ENCODE measurements at places on chromosomes 6 and 20.

- DNase-seq, result no peak
Measured at GRCh38 chr20:11266571-11266970, 592.8 kb upstream of the JAG1 start.

DNA sequence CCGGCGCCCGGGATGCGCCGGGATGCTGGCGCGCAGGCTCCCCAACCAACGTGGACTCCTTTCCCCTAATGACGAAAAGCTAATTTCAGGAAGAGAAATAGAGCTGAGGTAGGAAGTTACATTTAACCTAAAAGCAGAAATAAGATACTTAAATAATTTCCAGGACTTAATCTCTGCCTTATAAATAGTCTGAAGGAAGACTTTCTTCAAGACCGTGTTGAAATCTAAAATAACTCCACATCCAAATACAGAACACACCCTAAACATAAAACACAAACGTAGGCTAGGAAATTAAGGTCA lies 1.3 kb downstream of the ASF1A start:
- peak; percentile 49 for DNase-seq

DNA sequence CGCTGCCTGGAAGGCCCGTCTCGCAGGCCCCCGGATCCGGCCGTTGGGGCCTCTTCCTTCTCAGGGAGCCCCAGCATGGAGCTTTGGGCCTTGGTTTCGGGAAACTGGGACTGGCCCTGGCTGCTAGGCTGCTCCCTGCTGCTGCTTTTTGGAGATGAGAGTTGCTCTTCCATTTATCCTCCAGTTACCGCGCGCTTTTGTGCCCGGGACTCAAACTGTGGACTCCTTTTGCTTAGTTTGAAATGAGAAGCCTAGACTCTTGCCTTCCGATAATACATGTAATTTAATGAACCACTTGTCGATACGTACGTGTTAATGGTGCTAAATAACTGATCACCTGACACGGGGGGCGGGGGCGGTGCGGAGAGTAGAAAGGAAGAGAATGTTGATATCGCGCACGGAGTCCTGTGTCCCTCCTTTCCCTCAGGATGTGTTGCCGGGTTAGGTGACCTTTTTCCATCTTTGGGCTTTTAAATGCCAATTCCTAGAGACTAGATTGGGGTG lies 968 bp downstream of the PHF3 start:
- peak; percentile 77 for DNase-seq

DNA sequence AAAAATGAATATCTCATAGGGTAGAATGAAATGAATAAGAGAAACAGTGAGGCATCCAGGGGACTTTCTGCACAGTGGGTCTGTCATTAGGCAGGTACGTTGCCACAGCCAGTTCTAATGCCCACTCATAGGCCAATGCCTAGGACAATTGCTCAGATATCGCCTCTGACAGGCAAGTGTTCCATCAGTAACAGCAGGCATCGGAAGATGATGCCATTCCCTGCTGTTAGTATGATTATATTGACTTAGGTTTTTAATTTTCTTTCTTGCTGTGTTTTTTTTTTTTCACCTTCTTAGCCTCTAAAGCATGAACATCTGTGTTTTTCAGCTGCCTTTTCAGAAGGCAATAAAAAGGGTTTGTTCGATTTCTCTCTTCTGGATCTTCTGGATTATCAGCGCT lies 90.7 kb downstream of the PRL start:
- no peak for DNase-seq

DNA sequence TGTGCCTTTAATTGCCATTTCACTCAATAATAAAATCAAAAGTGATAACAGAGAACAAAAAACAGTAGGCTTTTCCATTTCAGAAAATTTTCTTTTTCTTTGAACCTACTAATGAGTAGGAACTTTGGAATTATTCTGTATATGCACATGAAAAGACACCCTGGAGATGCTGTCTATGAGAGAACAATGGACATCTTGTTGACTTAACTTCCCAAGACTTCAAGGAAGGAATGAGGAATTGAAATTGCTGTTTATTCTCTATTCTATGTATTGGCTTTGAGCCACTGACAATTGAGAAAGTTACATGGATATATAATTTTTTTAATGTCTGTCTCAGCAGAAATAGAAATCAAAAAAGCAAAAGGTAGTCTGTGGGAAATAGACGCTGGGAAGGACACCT lies 98.6 kb upstream of the PCSK2 start:
- no peak for DNase-seq

- DNase-seq, result no peak
Measured at GRCh38 chr20:46270977-46271744, 37.1 kb downstream of the CDH22 start.

- no peak for DNase-seq
Measured at GRCh38 chr6:41748542-41748941, 1.3 kb upstream of the PGC start.

DNA sequence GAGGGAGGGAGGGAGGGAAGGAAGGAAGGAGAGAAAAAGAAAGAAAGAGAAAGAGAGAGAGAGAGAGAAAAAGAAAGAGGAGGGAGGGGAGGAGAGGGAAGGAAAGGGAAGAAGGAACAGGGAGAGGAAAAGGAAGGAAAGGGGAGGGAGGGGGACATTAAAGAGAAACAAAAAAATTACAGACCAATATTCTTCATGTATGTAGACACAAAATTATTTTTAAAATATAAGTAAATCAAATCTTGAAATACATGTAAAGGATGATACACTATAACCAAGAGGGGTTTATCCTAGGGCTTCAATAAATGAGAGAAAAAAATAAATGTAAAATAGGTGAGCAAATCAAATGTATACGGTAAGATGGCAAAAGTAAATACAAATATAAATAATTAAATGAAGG lies 71.2 kb upstream of the TMEM244 start:
- no peak for DNase-seq

DNA sequence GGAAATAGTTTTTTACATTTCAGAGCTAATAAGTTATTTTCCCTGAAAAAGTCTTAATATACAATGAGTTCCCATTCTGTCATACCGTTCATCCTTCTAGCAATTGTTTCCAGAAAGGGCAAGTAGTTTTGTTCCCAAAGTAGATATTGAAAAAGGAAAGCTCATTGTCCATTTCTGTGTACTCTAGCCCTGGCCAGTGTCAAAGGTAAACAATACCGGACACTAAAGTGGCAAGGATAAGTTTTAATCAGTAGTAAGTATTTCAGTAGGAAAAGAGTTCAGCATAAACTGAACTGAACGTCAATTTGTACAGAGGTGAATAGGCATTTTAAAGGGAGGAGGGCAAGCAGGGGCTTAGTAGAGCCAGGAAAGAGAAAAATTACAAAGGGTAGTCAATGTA lies 43.5 kb upstream of the CALHM6 start:
- no peak for DNase-seq

GRCh38 chr6:166450167-166450873 lies 67.6 kb upstream of the MPC1 start:
- no peak for DNase-seq

- no peak for DNase-seq
Measured at GRCh38 chr20:42255821-42256220, 637.6 kb upstream of the CHD6 start.

GRCh38 chr6:142950291-142950690 lies 5.3 kb upstream of the HIVEP2 start:
- no peak for DNase-seq

- DNase-seq, result no peak
Measured at GRCh38 chr6:30761791-30762429, 17.6 kb upstream of the IER3 start.

GRCh38 chr6:11999246-11999645 lies 12.9 kb upstream of the HIVEP1 start:
- no peak for DNase-seq

DNA sequence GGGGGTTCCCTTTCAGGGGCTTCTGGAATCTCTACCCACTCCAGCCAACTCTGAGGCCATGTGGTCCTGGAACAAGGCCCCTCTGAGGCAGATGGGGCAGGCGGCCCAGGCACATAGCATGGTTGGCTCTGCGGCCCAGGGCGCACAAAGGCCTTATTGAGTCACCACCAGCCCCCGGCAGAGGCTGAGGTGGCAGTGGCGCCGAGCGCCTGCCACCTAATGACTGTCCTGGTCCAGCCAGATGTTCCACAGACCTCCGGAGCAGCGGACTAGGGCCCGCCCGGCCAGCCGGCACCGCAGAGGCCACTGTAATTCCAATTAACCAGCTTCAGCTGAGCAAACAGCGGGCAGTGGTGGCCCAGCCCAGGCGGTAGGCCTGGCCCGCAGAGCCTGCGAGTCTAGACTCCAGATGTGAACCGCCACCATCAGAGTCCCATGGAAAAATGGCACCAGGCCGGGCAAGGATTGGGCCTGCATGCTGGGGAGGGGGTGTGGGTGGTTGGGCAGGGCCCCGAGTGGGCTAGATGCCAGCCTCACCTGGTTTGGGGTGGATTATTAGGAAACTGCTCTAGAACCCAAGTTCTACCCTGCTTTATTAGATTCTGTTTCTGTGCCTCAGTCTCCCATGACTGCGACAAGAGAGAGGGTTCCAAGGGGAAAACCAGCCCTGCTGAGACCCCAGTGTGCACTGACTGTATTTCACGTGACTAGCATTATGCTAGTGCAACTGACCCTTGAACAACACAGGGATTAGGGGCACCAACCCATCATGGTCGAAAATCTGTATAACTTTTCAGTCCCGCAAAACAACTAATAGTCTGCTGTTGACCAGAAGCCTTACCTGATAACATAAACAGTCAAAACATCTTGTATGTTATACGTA lies 34.1 kb upstream of the ID1 start:
- DNase-seq, result no peak

- DNase-seq, result no peak
Measured at GRCh38 chr20:6768228-6769140, 998 bp downstream of the BMP2 start.

GRCh38 chr6:36038120-36038876 lies 10.7 kb downstream of the MAPK14 start:
- DNase-seq, result no peak

- DNase-seq, result peak; percentile 38
Measured at GRCh38 chr6:157761331-157761921, 61.6 kb upstream of the SNX9 start.

DNA sequence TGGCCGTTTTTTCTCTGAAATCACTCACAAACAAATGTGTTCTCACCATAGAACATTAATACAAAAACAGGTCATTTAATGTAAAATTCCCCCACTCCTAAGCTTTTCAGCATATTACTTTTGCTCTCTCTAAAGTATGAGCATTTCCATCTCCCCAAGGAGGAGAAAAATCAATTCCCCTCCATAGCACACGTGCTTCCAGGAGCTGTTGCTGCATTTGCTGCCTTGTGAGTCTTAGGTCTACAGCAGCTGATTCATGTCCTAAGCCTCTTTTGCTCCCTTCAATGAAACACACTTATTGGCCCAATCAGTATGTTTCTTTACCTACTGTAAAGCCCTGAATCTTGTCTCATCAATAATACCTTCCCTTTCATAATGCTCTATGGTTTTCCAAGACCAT lies 6.4 kb upstream of the COL9A1 start:
- DNase-seq, result no peak

- no peak for DNase-seq
Measured at GRCh38 chr6:19752746-19753145, 84.4 kb upstream of the ID4 start.

DNA sequence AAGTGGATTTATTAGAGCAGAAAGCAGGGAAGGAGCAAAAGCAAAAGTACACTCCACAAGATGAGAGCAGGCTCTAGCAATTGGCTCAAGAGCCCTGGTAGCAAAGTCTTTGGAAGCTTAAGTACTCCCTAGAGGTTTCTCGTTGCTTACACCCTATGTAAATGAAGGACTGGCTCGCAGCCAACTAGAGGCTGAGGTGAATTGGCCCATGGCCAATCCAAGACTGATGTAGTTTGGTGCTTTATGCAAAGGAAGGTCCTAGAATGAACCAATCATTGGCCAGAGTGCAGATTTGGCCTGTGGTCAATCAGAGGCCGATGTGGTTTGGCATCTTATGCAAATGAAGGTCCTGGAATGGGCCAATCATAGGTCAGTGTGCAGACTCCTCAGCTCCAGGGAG lies 191.3 kb upstream of the ARID1B start:
- no peak for DNase-seq

- no peak for DNase-seq
Measured at GRCh38 chr6:33280539-33280938, 3.6 kb downstream of the B3GALT4 start.

GRCh38 chr6:166318227-166318626 lies 10.0 kb upstream of the PRR18 start:
- no peak for DNase-seq

GRCh38 chr6:31468311-31468710 lies 29.6 kb upstream of the MICB start:
- no peak for DNase-seq

DNA sequence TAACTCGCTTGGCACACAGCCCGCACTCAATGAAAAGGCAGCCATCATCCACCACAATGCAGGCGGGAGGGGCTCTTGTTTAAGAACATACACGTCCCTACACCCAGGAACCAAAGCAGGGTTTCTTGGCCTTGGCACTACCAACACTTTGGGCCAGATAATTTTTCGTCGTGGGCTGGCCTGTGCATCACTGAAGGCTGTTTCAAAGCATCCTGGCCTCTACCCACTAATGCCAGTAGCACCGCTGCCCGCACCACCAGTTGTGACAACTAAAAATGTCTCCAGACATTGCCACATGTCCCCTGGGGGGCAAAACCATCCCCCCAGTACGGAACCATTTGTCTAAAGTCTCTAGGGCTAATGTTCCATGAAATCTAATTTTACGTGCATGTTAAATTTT lies 13.0 kb downstream of the UQCC2 start:
- no peak for DNase-seq

GRCh38 chr6:50873167-50873566 lies 54.5 kb downstream of the TFAP2B start:
- no peak for DNase-seq

DNA sequence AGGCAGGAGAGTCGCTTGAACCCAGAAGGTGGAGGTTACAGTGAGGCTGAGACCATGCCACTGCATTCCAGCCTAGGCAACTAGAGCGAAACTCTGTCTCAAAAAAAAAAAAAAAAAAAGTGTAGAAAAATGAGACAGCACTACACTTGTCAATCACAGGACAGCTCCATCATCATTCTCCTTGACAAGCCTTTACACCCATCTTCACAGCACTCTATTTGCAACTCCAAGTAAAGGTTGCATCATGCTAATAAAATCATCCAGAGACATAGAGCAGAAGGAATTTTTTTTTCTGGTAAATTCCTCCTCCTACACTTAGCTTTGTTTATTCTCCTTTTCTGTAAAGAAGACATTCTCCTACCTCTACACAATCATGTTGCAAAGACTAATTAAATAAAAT lies 791.0 kb upstream of the HS3ST5 start:
- DNase-seq, result peak; percentile 13

DNA sequence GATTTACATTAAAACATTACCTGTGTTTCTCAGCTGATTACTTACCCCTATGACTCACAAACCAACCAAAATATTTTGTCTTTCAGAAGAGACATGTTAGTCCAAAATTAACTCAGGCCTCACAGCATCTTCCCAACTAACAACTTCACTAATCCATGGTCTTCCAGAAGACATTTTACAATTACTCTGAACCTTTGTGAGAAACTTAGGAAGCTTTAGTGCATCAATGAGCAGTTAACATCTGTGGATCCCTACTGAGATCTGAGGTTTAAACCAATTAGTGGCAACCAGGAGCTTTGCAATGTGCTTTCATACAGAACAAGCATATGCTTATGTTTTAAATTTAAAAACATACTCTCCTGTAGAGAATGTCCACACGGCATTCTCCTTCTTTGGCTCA lies 269.7 kb downstream of the UBE3D start:
- no peak for DNase-seq

- DNase-seq, result no peak
Measured at GRCh38 chr6:161522276-161522675, 248.4 kb upstream of the AGPAT4 start.

Data from RKO (cell line).